Fibroblast of villous mesenchyme (primary cell): ENCODE measurements at places on chromosomes 12 and 14.
A peak's percentile ranks its signal among the peaks of the same experiment; 100 is the strongest.

DNA sequence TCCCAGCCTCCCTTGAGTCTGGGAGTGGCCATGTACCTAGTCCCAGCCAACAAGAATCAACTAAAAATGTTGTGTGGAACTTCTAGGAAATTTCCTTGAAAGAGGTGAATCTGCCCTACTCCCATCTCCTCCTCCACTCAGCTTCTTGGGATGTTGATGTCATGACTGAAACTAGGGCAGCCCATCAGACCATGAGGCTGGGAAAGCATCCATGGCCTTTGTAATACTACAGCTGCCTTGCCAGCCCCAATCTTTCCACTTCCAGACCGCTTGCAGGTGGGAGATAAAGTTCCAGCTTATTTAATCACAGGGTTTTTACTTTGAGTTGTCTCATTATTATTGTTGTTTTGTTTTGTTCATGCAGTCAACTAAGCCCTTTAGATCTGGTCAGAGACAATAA lies 170.3 kb upstream of the LMNTD1 start:
- peak; percentile 35 for DNase-seq

DNA sequence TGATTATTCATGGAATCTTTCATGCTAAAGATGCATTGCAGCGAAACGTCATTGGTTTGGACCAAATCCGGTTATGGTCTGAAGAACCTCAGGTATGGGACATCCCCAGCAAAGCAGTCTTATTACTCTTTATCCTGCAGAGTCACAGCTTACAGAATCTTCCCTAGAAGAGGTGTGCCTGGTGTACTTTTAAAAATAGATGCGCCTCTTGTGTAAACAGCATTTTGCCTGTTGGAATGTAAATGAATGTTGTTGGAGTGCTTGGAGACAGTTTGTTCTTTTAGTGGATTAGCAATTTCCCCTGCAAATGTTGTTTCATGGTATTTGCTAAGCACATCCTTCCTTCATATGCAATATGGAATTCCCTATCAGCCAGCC lies 242.5 kb downstream of the ZFP36L1 start:
- peak; percentile 94 for DNase-seq

DNA sequence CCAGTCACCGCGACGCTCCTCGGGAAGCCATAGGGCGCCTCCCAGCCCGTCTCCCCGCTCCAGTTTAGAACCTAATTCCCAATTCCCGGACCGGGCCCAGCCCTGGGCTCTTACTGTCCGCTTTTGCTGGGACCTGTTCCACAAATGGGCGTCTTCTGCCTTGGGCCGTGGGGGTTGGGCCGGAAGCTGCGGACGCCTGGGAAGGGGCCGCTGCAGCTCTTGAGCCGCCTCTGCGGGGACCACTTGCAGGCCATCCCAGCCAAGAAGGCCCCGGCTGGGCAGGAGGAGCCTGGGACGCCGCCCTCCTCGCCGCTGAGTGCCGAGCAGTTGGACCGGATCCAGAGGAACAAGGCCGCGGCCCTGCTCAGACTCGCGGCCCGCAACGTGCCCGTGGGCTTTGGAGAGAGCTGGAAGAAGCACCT lies 797 bp downstream of the UNG start:
- peak; percentile 66 for DNase-seq

- DNase-seq = peak; percentile 51
These were observed 17.2 kb downstream of the PLEKHG3 start for GRCh38 chr14:64721391-64721791.

- no peak for DNase-seq
These were observed 23.1 kb downstream of the ACVR1B start for GRCh38 chr12:51974646-51975045.

DNA sequence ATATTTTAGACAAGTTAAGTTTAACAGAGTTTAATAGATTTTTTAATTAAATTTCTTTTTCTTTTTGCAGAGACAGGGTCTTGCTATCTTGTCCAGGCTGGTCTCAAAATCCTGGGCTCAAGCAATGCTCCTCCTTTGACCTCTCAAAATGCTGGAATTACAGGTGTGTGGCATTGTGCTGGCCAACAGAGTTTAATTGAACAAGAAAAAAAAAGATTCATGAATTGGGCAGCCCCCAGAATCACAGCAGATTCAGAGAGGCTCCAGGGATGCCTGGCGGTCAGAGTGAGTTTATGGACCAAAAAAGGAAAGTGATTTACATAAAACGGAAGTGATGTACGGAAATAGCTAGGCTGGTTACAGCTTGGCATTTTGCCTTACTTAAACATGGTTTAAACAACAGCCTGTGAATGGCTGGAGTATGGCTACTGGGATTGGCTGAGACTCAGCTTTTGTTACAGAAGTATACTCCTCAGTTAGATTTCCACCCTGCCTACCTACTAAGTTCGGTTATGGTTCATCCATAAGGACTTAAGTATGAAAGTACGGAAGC lies 14.5 kb upstream of the TESPA1 start:
- DNase-seq = no peak

- no peak for DNase-seq
These were observed 44.3 kb downstream of the CYP46A1 start for GRCh38 chr14:99728231-99728920.

DNA sequence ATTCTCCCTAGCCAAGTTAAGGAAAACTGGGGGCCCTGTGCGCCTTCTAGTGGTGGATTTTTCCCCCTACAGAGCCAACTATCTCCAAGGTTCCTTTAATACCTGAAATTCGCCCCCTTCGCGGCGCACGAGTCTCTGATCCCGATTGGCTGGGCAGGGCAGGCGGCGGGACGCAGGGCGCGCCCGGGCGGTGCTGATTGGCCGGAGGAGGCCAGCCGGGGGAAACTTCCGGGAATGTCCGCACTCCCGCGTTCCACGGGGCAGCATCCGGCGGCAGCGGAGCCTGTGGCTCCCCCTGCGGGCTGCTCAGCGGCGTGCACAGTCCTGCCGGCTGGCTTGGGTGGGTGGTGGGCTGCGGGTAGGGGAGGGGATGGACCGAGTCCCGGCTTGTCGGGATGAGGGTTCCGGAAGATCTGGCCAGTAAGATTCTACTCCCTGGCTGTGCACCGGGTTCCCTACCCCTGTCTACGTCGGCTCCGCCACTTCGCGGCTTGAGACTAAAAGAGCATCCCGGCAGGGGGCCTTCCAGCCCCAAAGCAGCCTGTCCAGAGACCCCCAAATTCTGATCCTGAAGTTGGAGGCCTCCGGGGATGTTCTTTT lies at the start of gene NABP2:
NABP2 (plus strand) TSS at position 241 of the 600 bp plus-strand sequence. CDS start 515 bp downstream, outside the sequence.
- DNase-seq = peak; percentile 98
